Activated T-helper 1 cell treated with anti-CD3 and anti-CD28 coated beads, Interleukin-2, amount 50 U/mL, for 16 hours (primary cell): ENCODE measurements at places on chromosomes 2 and 18.

- no peak for DNase-seq
Measured at GRCh38 chr2:190551928-190552327, 17.4 kb upstream of the NEMP2 start.

GRCh38 chr2:217756375-217757107 is 246.3 kb downstream of the TNS1 start:
- peak; percentile 35 for DNase-seq

DNA sequence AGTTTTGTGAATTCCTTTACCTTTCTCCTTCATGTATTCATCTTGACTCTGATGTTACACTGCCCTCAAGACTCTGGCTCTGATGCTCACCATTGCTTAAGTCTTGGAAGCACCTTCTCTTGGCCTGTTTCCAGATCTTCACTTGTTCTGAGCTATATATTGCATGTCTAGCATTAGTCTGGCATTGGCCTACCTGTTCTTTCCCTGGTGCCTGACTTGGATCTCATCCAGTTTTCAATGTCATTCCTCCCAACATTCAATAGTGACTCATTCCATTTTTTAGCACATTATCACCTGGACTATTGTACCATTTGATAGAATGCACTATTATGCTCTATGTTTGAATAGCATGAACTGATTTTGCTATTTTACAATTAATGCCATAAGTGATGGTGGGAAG is 127.3 kb upstream of the NYAP2 start:
- no peak for DNase-seq

- no peak for DNase-seq
Measured at GRCh38 chr18:3688690-3689089, 238.7 kb downstream of the TGIF1 start.

GRCh38 chr2:76464310-76464709 is 753.6 kb upstream of the GCFC2 start:
- no peak for DNase-seq

DNA sequence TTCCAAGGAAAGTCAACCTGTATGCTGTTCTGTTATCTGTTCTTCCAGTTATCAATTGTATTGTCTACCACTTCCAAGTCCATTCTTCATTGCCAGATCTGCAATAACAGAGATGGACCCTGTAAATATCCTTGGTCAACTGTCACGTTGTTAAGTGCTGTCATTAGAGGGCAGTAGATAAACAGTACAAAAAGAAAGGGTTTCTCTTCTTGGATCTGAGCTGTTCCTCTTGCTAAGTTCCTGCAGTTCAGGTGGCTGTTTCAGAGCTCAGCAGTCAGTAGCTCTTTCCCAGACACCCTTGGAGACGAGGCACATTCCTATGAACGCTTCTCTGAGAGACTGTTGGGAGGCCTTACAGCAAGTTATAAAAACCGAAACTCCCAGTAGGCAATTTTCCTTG is 957.1 kb upstream of the CHAC2 start:
- DNase-seq = no peak

DNA sequence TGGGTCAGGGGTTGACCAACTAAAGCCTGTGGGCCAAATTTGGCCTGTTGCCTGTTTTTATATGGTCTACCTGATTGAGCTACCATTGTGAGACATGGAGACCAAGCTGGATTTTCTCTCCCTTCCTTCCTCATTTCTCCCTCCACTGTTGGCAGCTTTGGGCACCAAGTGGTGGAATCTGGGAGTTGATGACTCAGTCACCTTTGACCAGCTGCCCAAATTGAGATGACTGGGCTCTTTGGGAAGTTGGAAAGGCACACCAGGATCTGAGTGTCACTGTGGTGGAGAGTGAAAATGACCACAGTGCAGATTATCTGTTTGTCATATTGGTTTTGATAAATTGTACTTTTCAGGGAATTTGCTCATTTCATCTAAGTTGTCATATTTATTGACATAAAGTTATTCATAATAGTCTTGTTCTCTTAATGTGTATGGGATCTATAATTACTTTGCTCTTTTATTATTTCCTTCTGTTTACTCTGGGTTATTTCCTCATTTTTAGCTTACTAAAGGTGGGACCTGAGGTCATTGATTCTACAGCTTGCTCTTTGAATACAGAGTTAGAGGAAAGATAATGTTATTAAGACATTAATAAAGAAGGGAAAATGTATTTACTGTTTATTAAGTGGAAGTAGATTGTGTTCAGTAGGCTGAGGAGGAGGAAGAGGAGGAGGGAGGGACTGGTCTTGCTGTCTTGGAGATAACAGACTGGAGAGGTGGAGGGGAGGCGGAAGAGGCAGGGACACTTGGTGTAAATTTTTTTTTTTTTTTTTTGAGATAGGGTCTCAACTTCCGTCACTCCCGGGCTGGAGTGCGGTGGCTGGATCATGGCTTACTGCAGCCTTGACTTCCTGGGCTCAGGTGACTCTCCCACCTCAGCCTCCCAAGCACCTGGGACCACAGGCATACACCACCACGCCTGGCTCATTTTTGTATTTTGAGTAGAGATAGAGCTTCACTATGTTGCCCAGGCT is 31.8 kb downstream of the AGFG1 start:
- DNase-seq = no peak

- no peak for DNase-seq
Measured at GRCh38 chr2:117553448-117553847, 261.0 kb upstream of the DDX18 start.

GRCh38 chr18:43934322-43934721 is 657.0 kb upstream of the SYT4 start:
- DNase-seq = no peak

DNA sequence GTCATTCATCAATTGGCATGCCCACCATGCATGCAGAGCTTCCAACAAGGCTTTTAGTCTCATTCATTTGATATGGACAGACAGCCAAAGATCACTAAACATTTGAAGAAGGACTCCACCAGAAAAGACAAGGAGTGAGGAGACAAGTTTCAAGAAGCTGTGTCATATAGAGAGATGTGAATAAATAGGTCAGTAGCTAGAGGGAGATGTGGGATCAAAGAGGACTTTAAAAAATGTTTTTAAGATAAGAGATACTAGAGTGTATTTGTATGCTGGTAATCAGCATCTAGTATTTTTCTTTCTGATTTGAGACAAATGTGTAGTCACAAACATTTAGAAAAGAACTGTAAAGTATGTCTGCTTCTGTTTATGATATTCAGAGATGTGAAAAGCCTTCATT is 48.5 kb downstream of the ANTXR1 start:
- DNase-seq = no peak

- DNase-seq = no peak
Measured at GRCh38 chr2:28752631-28753376, 1.2 kb downstream of the PPP1CB start.

- no peak for DNase-seq
Measured at GRCh38 chr18:56199580-56200330, 438.6 kb downstream of the TXNL1 start.

DNA sequence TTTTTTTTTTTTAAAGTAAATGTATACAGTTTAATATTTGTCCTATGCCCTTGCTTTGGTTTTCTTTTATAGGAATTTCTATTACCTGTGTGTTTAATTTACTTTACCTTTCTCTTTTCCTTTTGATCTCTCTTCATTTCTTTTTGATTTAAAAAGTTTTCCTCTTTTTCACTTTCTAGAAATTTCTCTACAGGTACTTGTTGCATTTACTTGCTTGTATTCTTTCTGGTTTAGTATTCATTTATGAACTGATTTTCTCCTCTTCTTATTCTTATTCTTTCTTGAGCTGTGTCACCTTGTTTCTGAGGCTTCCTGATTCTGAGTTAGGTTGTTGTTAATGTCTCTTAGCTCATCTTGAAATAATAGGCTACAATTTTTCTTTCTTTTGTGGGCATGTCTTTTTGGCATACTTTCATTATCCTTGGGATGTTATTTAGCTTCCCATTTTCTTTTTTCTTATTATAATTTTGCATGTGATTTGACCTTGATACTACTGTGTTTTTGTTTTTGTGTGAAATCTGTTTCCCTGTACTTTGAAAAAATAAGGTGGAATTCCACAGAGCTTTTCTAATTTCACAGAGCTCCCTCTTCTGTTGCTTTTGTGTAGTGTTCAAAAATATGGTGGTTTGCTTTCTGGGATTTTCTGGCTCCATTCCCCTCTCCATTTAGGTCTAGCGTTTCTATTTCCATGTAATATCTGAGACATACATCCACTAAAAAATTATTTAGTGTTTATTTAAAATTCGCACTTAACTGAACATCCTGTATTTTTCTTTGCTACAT is 25.5 kb upstream of the ALMS1 start:
- no peak for DNase-seq

GRCh38 chr18:73614812-73615211 is 532.8 kb downstream of the FBXO15 start:
- DNase-seq = no peak

GRCh38 chr2:55965966-55966365 is 42.4 kb upstream of the EFEMP1 start:
- no peak for DNase-seq

DNA sequence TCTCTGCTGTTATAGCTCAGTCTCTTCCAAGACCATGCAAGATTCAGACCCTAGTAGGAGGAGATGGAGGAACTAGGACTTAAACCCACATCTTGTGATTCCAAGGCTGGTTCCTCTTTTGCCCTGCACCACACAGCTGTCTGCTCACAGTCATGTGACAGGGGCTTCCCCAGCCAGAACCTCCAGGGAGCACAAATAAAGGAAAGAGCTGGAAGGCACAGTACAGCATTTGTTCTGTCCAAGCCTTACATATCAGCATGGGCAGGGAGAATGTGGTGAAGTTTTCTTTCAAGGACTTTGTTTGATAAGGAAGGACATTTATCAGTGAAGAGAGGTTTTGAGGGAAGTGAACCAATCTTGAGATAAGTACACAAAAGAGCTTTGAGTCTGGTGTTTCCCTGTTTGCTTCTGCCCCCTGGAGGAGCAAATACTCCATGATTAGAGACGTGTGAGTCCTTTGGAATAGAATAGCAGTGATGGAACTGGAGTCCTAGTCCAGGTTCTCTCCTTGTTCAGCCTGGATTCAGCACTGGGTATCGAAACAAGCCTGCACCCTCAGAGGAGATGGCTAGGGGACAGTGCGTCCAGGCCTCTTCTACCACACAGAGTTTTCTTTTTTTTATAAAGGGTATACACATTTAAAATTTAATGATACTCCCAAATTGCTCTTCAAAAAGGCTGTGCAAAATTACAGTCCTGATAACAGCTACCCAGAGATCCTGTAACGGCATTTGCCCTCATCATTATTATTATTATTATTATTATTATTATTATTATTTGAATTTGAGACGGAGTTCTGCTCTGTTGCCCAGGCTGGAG is 24.6 kb upstream of the CASP10 start:
- no peak for DNase-seq

DNA sequence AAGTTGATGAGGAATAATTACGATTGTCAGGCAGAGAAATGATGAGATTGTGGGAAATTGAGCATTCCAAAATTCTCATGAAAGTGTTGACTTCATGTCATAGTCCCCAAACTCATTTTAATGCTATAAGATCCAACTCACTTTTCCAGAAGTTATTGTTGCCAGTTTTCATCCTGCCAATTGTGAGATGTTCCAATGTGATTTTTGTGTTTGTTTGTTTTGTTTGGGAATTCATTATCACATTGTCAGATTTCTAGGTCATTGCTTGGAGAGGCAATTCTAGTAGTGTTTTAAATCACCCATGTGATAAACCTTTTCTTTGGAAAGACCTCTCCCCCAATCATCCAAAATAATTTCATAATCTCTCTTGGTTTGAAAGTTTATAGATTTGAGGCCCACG is 86.0 kb upstream of the ACVR2A start:
- no peak for DNase-seq

- no peak for DNase-seq
Measured at GRCh38 chr2:9762941-9763340, 80.3 kb upstream of the TAF1B start.

DNA sequence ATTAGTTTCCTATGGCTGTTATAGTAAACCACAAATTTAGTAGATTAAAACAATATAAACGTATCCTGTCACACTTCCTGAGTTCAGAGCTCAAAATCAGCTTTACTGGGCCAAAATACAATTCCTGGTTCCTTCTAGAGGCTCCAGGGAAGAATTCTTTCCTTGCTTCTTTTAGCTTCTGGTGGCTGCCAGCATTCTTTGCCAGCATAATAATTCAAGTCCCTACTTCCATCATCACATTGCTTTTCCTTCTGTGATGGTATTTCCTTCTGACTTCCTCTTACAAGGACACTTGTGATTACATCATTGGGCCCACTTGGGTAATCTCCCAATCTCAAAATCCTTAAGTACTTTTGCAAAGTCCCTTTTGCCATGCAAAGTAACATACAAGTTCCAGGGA is 40.6 kb downstream of the MOB4 start:
- no peak for DNase-seq

GRCh38 chr2:108288534-108289106 is at the start of gene SULT1C2:
Gene SULT1C2 (plus strand): TSS chr2:108288895. CDS start chr2:108293668, 4,773 bp downstream.
- no peak for DNase-seq

DNA sequence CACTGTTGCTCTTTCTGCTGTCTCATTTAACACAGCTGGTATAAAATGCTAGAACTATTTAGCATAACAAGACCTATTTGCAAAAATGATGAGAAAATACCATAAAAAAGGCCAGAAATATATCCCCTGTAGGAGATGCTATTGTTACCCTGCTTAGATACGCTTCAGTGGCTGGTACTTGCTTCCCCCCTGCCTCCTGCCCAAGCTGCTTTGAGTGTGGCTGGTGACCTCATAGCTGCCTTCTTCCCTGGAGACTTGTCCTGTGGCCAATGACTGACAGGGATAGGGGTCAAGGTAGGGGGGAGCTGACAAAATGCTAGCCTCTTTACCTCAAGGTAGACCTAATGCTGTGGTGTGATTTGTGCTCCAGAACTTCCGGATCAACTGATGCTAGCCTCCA is 150.2 kb upstream of the ZEB2 start:
- DNase-seq = no peak

DNA sequence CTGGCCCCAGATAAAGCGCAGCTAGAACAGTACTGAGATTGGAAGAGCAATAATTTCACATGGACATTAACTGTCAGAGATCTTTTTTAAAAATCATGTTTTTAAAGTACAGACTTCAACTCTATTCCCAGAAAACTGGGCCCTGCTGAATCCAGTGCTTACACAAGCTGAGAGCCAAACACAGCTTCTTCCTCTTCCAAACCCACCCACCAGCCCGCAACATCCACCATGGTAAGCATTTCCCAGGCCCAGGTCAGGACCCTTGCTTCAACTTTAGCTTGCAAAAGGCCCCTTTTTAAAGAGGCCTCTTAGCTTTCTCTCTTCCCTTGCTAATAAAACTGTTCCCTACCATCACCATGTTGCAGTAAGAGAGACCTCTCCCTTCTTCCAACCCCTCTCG is 2.1 kb downstream of the AAK1 start:
- no peak for DNase-seq

DNA sequence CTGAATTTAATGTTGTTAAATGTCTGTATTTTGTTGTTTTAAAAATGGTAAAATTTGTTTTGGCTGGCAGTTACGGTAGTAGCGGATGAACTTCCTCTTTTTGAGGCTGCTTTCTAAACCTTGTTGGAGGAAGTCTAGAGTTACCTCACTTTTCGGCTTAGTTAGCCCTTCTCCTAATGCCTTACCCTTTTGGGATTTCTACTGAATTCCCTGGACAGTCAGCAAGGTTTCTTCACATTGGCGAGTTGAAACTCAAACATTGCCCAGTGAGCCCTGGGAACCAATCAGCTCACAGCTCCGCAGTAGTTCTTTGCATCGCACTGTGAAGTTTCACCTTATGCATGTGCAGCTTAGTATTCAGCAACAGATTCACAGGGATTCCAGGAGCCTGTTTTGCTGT is 55.2 kb downstream of the TMEM247 start:
- no peak for DNase-seq
